ENCODE measurements at places on chromosomes 7 and 10.

- H3K4me1 ChIP-seq, result peaks cover 25% of the 10 kb centered on the region
- no peaks in the 10 kb centered on the region for H3K27me3 ChIP-seq
Observed at GRCh38 chr10:88979153-88979562, 11.4 kb upstream of the FAS start.

DNA sequence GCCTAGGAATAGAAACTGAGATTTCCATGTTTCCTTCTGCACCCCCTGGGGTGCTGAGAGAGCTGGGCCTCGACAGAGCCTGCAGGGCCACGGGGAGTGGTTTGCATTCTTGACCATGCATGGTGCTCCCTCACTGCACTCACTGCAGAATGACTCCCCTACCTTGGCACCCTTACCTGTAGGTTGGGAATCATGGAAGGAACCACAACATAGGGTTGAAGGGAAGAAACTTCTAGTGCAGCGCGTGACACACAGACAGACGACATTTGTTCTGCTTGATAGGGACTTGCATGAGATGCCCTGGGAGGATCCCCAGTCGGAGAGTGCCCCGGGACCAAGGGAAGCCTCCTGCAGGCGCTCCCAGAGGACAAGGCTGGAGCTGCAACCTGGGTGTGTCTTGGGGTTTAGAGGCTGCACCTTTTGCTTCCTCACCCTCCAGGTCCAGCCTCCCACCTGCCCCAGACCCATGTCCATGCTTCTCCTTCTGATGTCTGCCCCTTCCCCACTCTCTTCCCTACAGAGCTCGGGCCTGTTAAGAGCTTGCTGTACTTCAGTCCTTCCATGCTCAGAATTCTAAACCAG, 245.2 kb downstream of the ABCA13 start:
- no peak overlapping the region for H3K27ac ChIP-seq
- no peaks in the 10 kb centered on the region for H3K27me3 ChIP-seq
- peaks cover 8% of the 10 kb centered on the region for H3K4me1 ChIP-seq
- DNase-seq, result no peak
- H3K4me3 ChIP-seq, result no peak overlapping the region

DNA sequence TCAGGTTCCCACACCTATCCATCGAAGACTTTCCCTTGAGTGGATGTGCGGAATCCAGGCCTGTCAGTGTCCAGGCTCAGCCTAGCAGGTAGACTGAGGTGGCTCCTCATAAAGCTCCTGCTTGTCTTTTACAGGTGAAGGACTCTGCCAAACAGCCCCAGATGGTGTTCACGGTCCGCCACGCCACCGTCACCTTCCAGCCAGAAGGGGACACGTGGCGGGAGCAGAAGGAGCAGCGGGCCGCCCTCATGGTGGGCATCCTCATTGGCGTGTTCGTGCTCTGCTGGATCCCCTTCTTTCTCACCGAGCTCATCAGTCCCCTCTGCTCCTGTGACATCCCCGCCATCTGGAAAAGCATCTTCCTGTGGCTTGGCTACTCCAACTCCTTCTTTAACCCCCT, 13.9 kb downstream of the HTR5A start:
- H3K4me3 ChIP-seq, result no peak overlapping the region
- no peaks in the 10 kb centered on the region for H3K4me1 ChIP-seq
- no peaks in the 10 kb centered on the region for H3K27me3 ChIP-seq
- H3K36me3 ChIP-seq, result no peaks in the 10 kb centered on the region
- DNase-seq, result no peak
- H3K27ac ChIP-seq, result no peak overlapping the region

GRCh38 chr10:100347568-100348195, 649 bp downstream of the SCD start:
- H3K4me1 ChIP-seq, result peaks cover 9% of the 10 kb centered on the region
- H3K36me3 ChIP-seq, result peaks cover 19% of the 10 kb centered on the region
- peak overlapping the region; percentile 50 for H3K4me3 ChIP-seq
- no peak overlapping the region for H3K27ac ChIP-seq
- H3K27me3 ChIP-seq, result peaks cover 4% of the 10 kb centered on the region

- no peaks in the 10 kb centered on the region for H3K36me3 ChIP-seq
- no peaks in the 10 kb centered on the region for H3K27me3 ChIP-seq
- H3K4me3 ChIP-seq, result no peak overlapping the region
- no peak overlapping the region for H3K27ac ChIP-seq
Observed at GRCh38 chr10:79049931-79050895, 18.6 kb upstream of the ZMIZ1 start.

DNA sequence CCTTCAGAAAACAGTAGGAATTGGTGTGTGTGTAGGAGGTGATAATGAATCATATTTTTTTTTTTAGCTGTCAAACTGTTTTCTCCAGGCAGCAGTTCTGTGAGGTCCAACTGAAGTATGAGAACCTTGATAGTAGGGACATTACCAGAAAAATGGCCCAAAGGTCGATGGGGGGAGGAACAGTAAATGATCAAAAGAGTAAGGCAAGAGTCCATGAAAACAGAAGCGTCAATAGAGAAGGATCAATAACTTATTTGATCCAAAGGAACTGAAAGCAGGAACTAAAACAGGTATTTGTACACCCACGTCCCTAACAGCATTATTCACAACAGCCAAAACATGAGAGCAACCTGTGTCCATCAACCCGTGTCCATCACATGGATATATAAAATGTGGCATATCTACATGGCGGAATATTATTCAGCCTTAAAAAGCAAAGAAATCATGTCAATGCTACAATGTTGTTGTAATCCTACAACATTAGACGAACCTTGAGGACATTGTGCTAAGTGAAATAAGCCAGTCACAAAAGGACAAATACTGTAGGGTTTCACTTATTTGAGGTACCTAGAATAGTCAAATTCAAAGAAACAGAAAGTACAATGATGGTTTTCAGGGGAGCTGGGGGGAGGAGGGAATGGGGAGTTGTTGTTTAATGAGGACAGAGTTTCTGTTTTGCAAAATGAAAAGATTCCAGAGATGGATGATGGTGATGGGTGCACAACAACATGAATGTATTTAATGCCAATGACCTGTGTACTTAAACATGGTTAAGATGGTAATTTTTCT, 214.0 kb upstream of the KLF14 start:
- no peaks in the 10 kb centered on the region for H3K27me3 ChIP-seq
- no peak for DNase-seq
- H3K36me3 ChIP-seq, result peaks cover 39% of the 10 kb centered on the region
- H3K27ac ChIP-seq, result no peak overlapping the region
- no peak overlapping the region for H3K4me3 ChIP-seq

GRCh38 chr10:47371629-47372485, 12.2 kb downstream of the ZNF488 start:
- H3K4me3 ChIP-seq, result no peak overlapping the region
- no peak overlapping the region for H3K27ac ChIP-seq
- H3K36me3 ChIP-seq, result no peaks in the 10 kb centered on the region

DNA sequence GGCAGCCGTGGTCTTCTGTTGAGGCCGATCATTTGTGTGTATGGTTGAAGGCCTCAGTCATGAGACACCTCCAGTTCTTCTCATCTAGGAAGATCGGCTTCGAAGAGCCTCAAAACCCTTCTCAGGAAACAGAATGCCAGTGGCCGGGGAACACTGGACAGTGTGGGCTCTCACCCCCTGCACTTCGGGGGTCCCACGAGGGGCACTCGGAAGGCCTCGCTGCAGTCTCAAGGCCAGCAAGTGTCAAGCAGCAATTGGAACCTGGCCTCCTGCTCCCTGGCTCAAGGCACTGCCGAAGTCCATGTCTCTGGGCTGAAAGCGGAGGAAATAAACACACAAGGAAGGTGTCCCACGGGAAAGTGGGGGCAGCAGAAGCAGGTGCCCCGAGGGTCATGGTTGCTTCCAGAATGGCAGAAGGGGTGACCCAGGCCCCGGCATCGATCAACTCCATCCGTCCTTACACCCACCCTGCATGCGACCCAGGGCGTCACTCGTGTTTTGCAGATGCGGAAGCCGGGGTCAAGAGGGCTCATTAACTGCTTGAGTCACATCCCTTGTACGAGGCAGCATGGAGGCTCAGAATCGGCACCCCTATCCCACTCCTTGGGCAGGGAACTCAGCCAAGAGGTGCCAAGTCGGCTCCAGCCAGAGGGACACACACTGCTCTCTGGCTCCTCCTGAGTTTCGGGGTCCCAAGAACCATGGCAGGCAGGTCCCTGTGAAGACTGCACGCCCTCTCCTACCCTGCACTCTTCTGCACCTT, 231.3 kb upstream of the SHH start:
- H3K4me3 ChIP-seq, result no peak overlapping the region
- H3K27ac ChIP-seq, result no peak overlapping the region
- no peak for DNase-seq
- H3K4me1 ChIP-seq, result no peaks in the 10 kb centered on the region

GRCh38 chr7:55517936-55518689, 54.2 kb downstream of the VOPP1 start:
- peaks cover 67% of the 10 kb centered on the region for H3K36me3 ChIP-seq
- no peaks in the 10 kb centered on the region for H3K27me3 ChIP-seq
- no peak for DNase-seq
- H3K27ac ChIP-seq, result no peak overlapping the region
- peaks cover 6% of the 10 kb centered on the region for H3K4me1 ChIP-seq

DNA sequence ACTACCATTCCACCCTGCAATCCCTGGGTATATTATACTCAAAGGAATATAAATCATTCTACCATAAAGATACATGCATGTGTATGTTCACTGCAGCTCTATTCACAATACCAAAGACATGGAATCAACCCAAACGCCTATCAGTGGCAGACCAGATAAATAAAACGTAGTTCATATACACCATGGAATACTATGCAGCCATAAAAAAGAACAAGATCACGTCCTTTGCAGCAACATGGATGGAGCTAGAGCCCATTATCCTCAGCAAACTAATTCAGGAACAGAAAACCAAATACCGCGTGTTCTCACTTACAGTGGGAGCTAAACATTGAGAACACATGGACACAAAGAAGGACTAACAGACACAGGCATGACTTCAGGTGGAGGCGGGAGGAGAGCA, 138.3 kb downstream of the DYNC2I1 start:
- DNase-seq, result no peak
- H3K4me3 ChIP-seq, result no peak overlapping the region
- no peaks in the 10 kb centered on the region for H3K4me1 ChIP-seq
- peaks cover 10% of the 10 kb centered on the region for H3K27me3 ChIP-seq
- H3K36me3 ChIP-seq, result no peaks in the 10 kb centered on the region
- no peak overlapping the region for H3K27ac ChIP-seq

DNA sequence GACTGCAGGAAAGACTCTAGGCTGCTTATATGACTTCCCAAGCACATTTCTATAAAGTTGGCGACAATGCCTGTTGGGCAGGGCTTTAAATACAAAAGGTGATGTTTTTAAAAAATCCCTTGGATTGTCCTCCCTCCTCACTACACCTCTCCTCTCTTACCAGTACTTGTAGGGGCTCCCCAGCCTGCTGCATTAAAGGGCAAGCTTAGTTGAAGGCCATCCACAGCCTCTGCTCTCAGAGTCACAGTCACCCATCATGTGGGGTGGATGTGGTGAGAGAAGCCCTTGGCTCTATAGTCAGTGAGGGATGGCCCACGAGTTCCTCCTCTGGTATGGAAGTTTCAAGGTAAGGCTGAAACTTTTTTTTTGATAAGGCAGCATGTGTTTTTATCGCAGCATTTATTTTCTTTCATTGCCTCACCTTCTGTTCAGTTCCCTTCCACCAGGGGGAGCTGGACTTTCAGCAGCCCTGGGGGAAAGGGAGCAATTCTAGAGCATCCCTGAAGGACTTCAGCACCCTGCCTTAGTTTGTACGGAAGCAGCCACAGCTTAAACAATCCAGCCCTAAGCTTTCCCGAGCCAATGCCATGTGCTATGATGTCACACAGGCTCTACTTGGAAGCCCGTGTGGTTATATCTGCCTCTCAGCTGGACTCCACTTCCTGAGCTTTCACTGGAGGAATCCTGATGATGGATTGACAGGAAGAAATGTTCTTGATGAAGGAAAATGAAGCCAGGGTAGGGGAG, 131.9 kb downstream of the CALCR start:
- no peaks in the 10 kb centered on the region for H3K36me3 ChIP-seq
- peaks cover 20% of the 10 kb centered on the region for H3K27me3 ChIP-seq
- H3K27ac ChIP-seq, result no peak overlapping the region
- H3K4me1 ChIP-seq, result no peaks in the 10 kb centered on the region

- H3K4me3 ChIP-seq, result no peak overlapping the region
- H3K27me3 ChIP-seq, result no peaks in the 10 kb centered on the region
- H3K36me3 ChIP-seq, result no peaks in the 10 kb centered on the region
- H3K4me1 ChIP-seq, result peaks cover 9% of the 10 kb centered on the region
- DNase-seq, result no peak
- no peak overlapping the region for H3K27ac ChIP-seq
Observed at GRCh38 chr7:20201380-20201779, 15.8 kb downstream of the MACC1 start.

GRCh38 chr10:100036850-100037249, 27.1 kb upstream of the DNMBP start:
- H3K4me3 ChIP-seq, result no peak overlapping the region
- H3K27me3 ChIP-seq, result no peaks in the 10 kb centered on the region
- no peak overlapping the region for H3K27ac ChIP-seq
- H3K36me3 ChIP-seq, result no peaks in the 10 kb centered on the region
- H3K4me1 ChIP-seq, result no peaks in the 10 kb centered on the region
- DNase-seq, result no peak

DNA sequence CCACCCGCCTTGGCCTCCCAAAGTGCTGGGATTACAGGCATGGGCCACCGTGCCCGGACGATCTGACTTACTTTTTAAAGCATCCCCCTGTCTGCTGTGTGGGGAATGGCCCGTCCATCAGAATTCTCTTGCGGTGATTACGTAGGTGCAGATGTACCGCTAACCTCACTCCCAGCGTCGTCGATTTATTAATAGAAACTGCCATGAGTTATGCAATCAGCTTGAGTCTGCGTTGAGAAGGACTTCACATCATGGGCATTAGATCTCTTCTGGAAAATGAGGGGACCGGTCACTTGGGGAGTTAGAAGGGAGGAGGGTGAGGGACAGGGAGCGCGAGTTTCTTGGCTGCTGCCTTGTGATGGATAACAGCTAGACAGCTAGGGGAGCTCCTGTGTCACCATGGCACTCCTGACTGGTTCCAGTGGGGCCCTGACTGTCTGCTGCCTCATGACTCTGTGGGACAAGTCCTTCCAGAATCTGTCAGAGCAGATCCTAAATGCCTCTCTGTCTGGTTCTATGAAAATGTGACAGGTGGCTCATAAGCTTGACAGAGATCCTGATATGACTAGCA, 35.2 kb downstream of the POR start:
- DNase-seq, result no peak
- H3K4me1 ChIP-seq, result peaks cover 4% of the 10 kb centered on the region
- no peak overlapping the region for H3K4me3 ChIP-seq

GRCh38 chr7:68922850-68923249, 675.4 kb upstream of the AUTS2 start:
- H3K27ac ChIP-seq, result no peak overlapping the region
- no peak for DNase-seq
- H3K4me1 ChIP-seq, result no peaks in the 10 kb centered on the region

- no peak overlapping the region for H3K27ac ChIP-seq
- H3K36me3 ChIP-seq, result no peaks in the 10 kb centered on the region
- DNase-seq, result no peak
Observed at GRCh38 chr7:155071121-155071651, 1.1 kb downstream of the HTR5A start.

GRCh38 chr10:11163780-11164550, 146.3 kb downstream of the CELF2 start:
- H3K27ac ChIP-seq, result no peak overlapping the region
- no peaks in the 10 kb centered on the region for H3K4me1 ChIP-seq
- DNase-seq, result no peak
- no peaks in the 10 kb centered on the region for H3K36me3 ChIP-seq
